NT2/D1 (cell line): ENCODE measurements at places on chromosomes 12 and 14.

DNA sequence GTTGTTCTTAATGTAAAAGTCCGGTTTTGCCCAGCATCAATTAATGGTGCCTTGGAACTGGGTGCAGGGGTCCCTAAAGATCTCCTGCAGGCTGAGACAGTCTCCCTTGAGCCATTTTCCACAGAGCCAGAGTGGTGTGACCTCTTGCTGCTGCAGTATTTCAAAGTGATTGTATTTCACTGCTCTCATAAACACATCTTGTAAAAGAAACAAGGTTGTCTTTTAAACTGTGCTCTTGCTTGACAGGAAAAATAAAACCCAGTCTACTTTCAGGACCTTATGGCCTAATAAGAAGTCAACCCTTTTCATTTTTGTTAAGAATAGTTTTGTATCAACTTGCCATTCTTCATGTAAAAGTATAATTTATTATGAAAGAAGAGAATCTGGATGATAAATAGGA lies 44.7 kb downstream of the TMEM117 start:
- no peak for DNase-seq

- no peak for DNase-seq
Observed at GRCh38 chr14:93023039-93023438, 92.7 kb downstream of the ITPK1 start.

- DNase-seq = no peak
Observed at GRCh38 chr14:60225265-60225664, 23.8 kb upstream of the PPM1A start.

DNA sequence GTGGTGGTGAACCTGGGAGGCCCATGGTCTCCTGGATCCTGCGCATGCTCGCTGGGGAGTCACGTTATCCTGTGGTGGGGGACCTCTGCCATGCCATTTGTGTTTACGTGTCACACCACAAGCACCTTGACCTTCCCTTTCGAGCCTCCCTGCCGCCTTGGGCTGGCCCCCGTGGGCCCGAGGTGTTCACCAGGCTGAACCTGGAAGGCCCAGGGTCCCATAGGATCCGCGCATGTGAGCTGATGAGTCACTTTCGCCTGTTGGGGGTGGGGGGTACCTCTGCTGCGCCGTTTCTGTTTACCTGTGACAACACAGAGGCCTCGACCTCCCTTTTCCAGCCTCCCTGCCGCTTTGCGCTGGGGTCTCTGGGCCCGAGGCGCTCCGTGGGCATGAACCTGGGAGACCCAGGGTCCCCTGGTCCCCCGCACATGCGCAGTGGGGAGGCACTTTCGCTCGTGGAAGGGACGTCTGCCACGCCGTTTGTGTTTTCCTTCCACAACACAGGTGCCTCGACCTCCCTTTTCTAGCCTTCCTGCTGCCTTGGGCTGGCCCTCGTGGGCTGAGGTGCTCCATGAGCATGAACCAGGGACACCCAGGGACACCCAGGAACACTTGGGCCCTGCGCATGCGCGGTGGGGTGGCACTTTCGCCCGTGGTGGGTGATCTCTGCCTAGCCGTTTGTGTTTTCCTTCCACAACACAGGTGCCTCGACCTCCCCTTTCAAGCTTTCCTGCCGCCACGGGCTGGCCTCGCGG lies 334.1 kb downstream of the ALG10 start:
- DNase-seq = no peak

DNA sequence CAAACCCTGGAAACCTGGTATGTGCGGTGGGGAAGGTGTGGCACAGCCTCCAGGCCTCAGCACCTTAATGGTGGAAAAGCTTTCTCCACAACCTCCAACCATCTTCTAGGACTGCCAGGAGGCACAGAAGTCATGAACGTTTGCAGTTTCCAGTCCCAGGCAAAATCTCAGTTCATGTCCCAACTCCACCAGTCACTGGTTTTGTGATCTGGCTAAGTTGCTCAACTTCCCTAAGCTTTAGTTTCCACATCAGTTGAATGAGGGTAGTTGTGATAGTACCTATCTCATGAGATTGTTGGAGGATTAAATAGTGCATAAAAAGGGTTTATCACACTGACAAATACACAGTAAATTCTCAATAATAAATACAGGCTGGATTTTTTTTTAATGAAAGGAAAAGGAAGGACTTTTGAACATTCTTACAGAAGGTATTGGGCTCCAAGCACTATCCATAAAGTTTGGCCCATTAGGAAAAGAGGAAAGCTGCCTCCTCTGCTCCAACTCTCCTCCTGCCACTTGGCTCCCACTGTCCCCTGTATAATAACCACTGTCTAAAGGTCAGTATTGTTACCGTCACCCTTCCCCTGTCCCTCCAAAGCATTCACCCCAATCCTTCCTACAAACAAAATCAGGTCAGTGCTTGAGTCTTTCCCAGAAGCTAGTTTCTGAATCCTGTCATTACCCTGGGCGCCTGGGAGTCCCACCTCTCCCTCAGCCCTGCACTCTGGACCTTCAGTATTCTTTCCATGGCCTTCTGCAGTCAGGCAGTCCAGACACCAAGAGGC lies 6.3 kb downstream of the PCK2 start:
- no peak for DNase-seq
